Stimulated activated CD4-positive, alpha-beta T cell treated with anti-CD3 and anti-CD28 coated beads, Interleukin-2, amount 100 ng/mL, for 48 hours (primary cell): ENCODE measurements at places on chromosomes 13 and 19.

GRCh38 chr19:29449371-29449770 is 76.4 kb upstream of the VSTM2B start:
- DNase-seq: no peak

DNA sequence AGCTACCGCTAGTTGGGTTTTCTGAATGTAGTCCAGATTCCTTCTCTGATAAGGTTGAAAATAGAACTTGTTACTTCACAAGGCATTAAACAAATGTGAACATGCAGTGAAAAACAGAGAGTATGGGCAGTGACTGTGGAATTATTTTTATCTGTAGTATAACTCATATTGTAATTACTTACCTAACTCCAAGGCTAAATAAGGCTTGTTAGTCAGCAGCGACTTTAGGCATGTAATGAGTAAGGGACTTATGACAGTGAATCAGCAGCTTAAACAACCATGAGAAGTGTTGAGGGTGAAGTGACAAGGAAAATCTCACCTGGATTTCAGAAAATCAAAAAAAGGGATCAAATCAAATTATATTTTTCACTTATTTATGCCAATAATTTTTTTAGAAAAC is 1719.5 kb upstream of the MIR17HG start:
- DNase-seq: no peak

DNA sequence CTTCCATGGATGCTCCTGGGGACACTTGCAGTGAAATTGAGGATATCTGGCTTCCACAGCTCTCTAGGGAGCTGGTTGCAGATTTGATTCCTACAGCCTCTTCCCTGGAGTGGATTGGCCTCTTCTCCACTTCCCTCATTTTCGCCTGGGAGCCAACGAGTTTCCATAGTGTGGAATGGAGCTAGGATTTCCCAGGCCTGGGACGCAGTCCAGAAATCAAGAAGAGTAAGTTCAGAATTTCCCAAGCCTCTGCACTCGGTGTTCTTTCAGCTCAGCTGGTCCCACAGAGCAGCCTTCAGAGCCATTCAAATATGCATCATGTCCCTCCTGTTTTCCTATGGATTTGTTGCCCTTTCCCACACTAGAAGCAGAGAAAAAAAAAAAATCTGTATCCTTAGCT is 68.2 kb downstream of the RAP2A start:
- DNase-seq: no peak

- no peak for DNase-seq
Observed at GRCh38 chr19:33363476-33363875, 10.0 kb upstream of the CEBPG start.
